Muscle of leg (tissue), 16 donors: ENCODE measurements at places on chromosomes 7 and 10. TPM values are rescaled to one million over a fixed set of nuclear protein-coding genes. Genes with fewer than 3 reads are reported as not detected.

SLC16A12 gene
- total RNA-seq, result 1.2 TPM

SGCE gene
- 150 TPM for total RNA-seq

PLEKHS1 gene
- 0.04 TPM for total RNA-seq

PTPRN2 gene
- 1.4 TPM for total RNA-seq

PIP gene
- not detected for total RNA-seq

PTN gene
- 73.8 TPM for total RNA-seq

UFSP1 gene
- 3.1 TPM for total RNA-seq

WEE2 gene
- 0.09 TPM for total RNA-seq

RELN gene
- total RNA-seq, result 9.3 TPM

- peaks cover 24% of the 10 kb centered on the region for H3K4me1 ChIP-seq
- H3K4me3 ChIP-seq, result no peak overlapping the region
- DNase-seq, result peak; percentile 90
- no peaks in the 10 kb centered on the region for H3K27me3 ChIP-seq
Observed at GRCh38 chr10:126101736-126102135, 205.4 kb downstream of the FANK1 start.

DNA sequence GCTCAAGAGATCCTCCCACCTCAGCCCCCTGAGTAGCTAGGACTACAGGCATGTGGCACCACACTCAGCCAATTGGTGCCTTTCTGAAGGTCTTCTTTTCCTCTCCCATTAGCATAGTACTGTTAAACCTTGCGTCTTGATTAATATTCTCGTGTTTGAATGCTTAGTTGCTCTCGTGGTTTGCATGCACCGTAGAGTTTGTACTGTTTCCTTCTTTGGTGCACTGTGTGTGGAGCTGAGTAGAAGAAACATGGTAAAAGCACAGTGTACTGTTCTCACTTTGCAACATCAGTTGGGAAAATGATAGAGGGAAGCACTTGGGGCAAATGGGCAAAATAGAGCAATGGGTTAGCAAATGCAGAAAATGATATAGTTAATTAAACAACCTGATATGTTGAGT, 27.6 kb upstream of the RPA3 start:
- H3K4me3 ChIP-seq, result no peak overlapping the region
- H3K27me3 ChIP-seq, result no peaks in the 10 kb centered on the region
- H3K36me3 ChIP-seq, result no peaks in the 10 kb centered on the region
- H3K27ac ChIP-seq, result no peak overlapping the region

DNA sequence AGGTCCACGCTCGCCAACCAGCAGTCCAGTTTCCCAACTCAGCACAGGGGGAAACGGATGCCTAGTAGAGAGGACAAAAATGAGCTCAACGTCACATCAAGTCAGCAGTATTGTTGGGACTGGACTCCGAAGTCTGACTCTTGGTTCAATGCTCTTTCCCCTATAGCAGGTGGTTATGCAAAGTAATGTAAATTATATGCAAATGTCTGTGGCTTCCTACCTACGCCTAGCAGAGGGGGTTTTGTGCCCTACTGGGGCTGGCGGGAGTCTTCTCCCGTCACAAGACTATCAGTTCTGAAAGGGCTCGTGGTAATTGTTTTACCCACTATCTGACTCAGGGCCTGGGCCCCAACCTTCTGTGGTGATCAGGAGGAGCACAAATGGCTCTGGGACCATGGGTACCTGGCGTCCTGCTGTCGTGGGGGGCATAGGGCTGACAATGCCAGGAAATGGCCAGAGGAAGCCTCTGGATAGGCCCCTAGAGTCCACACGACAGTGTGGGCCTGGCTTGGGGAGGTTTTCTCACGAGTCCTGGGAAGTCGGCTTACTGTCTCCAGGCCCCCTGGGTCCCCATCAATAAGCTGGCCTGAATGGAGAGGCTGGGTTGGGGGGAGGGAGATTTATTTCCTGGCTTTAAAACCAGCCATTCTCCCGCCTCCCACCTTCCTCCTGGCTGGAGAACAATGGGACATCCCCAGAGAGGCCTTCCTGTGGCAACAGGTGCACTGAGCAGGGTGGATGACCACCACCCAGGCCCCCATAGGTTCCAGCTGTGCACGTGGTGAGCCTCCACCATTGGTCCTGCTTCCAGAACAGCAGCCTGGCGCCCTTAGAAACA, 41.8 kb downstream of the UNC5B start:
- H3K36me3 ChIP-seq, result no peaks in the 10 kb centered on the region
- no peak overlapping the region for H3K4me3 ChIP-seq
- peaks cover 40% of the 10 kb centered on the region for H3K4me1 ChIP-seq
- H3K27ac ChIP-seq, result peak overlapping the region; percentile 71

DNA sequence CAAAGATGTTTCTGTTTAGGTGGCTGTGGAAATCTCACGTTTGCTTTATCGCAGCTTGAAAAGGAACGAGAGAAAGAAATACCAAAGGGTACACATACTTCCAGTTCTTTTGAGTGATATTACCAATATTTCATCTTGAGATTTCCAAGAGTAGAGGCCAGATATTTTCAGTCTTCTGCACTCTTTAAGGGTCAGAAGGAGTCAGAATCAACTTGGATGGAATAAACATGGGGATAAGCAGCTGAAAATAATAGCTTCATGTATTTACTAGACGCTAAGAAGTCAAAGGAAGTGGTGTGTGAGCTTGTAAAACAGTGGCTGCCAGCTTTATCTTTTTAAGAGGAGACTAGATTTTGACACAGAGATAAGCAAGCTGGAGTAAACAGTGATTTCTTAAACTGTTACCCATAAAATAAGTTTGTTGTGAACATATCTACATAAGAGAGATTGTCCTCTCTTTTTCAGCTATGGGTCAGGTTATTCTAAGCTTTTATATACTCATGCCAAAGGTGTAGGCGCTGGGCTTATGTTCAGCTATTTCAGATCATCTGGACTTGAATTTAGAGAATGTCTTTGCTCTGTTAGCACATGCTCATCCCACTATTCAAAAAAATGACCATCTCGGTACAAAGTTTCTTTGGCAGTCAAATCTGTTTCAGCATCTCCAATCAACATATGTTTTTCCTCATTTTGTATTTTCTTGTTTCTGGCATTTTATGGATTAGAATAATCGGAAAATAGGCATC, 170.8 kb upstream of the TCF7L2 start:
- peaks cover 26% of the 10 kb centered on the region for H3K4me1 ChIP-seq
- H3K27me3 ChIP-seq, result no peaks in the 10 kb centered on the region
- no peaks in the 10 kb centered on the region for H3K36me3 ChIP-seq
- H3K4me3 ChIP-seq, result no peak overlapping the region
- DNase-seq, result peak; percentile 65
- no peak overlapping the region for H3K27ac ChIP-seq

DNA sequence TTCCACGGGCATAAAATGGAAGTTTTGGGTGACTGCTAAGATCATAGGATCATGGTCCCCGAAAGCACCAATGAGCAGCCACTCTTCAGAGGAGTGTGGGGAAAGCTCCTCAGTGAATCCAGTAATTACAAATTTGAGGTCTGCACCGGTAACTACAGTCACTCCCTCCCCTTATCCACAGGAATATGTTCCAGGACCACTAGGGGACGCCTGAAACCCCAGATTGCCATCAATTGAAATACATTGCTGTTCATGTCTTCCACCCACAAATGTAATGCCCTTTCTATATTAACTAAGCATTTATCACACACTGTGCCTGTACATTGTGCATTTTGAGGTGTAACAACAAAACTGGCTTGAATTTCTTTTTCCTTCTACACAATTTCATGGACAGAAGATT, 447.9 kb upstream of the PFKP start:
- H3K27me3 ChIP-seq, result no peaks in the 10 kb centered on the region
- H3K36me3 ChIP-seq, result no peaks in the 10 kb centered on the region
- H3K4me1 ChIP-seq, result no peaks in the 10 kb centered on the region
- no peak overlapping the region for H3K27ac ChIP-seq
- no peak overlapping the region for H3K4me3 ChIP-seq
- DNase-seq, result peak; percentile 60

- H3K36me3 ChIP-seq, result no peaks in the 10 kb centered on the region
- H3K27me3 ChIP-seq, result no peaks in the 10 kb centered on the region
- no peak overlapping the region for H3K4me3 ChIP-seq
- H3K27ac ChIP-seq, result no peak overlapping the region
- DNase-seq, result no peak
Observed at GRCh38 chr7:142759433-142759832, 10.2 kb downstream of the PRSS1 start.

DNA sequence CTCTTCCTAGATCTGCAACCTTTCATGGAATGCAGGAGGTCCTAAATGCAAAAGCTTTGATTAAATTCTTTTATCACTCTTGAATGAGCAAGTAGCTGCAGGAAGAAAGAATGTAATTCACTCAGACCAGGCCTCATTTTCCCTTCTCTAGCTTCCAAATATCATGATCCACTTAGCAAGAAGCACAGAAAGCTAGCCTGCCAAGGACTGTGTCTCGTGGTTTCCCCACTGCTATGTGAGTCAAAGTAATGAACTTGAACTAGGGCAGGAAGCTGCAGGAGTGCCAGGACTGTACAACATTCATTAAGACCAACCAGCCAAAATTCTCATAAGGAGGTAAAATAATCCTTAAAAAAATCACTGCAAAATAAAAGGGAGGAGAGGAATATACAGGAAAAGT, 379.2 kb downstream of the CALN1 start:
- H3K4me1 ChIP-seq, result no peaks in the 10 kb centered on the region
- H3K4me3 ChIP-seq, result no peak overlapping the region
- H3K27me3 ChIP-seq, result no peaks in the 10 kb centered on the region
- peak; percentile 74 for DNase-seq
- no peaks in the 10 kb centered on the region for H3K36me3 ChIP-seq

- peaks cover 32% of the 10 kb centered on the region for H3K4me1 ChIP-seq
- H3K27ac ChIP-seq, result no peak overlapping the region
- H3K4me3 ChIP-seq, result peak overlapping the region; percentile 9
- peak; percentile 66 for DNase-seq
- no peaks in the 10 kb centered on the region for H3K27me3 ChIP-seq
Observed at GRCh38 chr7:36155811-36156361, 2.8 kb downstream of the EEPD1 start.

GRCh38 chr10:117590101-117590875, 47.7 kb downstream of the EMX2 start:
- no peaks in the 10 kb centered on the region for H3K36me3 ChIP-seq
- DNase-seq, result no peak
- no peak overlapping the region for H3K27ac ChIP-seq

GRCh38 chr7:128909625-128910568, 612 bp downstream of the KCP start:
- peak overlapping the region; percentile 28 for H3K4me3 ChIP-seq
- no peaks in the 10 kb centered on the region for H3K36me3 ChIP-seq
- peak; percentile 31 for DNase-seq

- H3K36me3 ChIP-seq, result peaks cover 67% of the 10 kb centered on the region
- no peaks in the 10 kb centered on the region for H3K27me3 ChIP-seq
- no peak for DNase-seq
Observed at GRCh38 chr10:73756183-73756582, 12.0 kb downstream of the SEC24C start.

GRCh38 chr10:118506671-118507590, 88.5 kb downstream of the PRLHR start:
- H3K27me3 ChIP-seq, result no peaks in the 10 kb centered on the region
- H3K4me1 ChIP-seq, result no peaks in the 10 kb centered on the region
- no peak for DNase-seq
- no peak overlapping the region for H3K4me3 ChIP-seq
- H3K27ac ChIP-seq, result no peak overlapping the region

DNA sequence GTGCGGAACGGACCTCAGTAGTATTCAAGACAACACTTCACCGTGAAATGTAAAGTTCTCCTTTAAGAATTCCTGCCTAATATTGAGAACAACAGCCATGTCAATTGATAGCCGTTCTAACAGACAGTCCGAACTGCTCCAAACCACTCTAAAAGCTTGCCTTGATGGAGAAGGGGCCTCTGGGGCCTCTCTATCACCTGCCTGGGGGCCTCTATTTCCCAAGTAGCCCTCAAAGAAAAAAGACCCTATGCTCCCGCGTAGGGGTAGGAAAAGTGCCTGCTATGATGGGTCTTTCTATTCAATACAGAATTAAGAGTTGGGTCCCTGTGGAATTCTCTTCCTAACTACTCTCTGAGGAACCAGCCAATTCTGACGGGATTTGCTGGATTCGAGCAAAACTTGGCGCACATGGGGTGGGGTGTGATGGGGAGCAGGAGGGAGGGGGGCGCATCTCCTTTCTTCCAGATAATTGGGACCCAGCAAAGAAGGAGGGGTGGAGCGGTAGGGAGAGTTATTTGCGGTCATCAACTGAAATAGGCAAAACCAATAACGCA, 8.3 kb upstream of the DLX6 start:
- peaks cover 6% of the 10 kb centered on the region for H3K4me1 ChIP-seq
- no peak overlapping the region for H3K27ac ChIP-seq
- no peak overlapping the region for H3K4me3 ChIP-seq
- no peak for DNase-seq

DNA sequence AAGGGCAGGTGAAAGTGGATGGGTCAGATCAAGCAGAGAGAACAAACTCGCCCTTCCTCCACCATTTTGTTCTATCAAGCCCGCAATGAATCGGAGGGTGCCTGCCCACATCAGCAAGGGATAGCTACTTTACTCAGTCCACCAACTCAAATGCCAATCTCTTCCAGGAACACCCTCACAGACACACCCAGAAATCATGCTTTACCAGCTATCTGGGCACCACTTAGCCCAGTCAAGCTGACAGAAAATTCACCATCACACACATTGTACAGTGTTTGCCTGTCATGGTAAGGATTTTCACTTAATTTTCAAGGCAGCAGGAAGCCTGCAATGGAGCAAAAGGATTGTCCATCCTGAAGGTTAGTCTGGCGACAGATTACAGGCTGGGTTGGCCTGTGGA, 75.2 kb downstream of the FAM107B start:
- H3K27me3 ChIP-seq, result no peaks in the 10 kb centered on the region
- no peak for DNase-seq
- peaks cover 2% of the 10 kb centered on the region for H3K4me1 ChIP-seq
- H3K27ac ChIP-seq, result no peak overlapping the region
- no peaks in the 10 kb centered on the region for H3K36me3 ChIP-seq

DNA sequence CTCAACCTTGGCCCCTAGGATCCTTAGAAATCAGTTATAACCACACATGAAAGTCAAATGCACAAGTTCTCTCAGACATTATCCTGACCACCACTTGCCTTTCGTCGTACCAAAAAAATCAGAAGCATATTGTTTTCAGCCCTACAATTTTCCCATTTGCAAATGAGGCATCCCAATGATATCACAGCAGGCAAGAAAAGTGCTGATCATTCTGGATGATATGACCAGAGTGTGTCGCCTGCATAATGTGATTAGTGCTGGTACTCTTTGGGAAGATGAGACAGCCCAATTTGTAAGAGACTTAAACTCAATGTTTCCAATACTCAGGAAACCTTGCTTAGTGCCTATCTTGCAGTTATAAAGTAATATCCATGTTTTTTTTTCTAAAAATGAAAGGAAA, 168.0 kb downstream of the SORCS1 start:
- DNase-seq, result no peak
- no peak overlapping the region for H3K4me3 ChIP-seq
- no peaks in the 10 kb centered on the region for H3K4me1 ChIP-seq
- no peaks in the 10 kb centered on the region for H3K36me3 ChIP-seq
- H3K27ac ChIP-seq, result no peak overlapping the region
- no peaks in the 10 kb centered on the region for H3K27me3 ChIP-seq

DNA sequence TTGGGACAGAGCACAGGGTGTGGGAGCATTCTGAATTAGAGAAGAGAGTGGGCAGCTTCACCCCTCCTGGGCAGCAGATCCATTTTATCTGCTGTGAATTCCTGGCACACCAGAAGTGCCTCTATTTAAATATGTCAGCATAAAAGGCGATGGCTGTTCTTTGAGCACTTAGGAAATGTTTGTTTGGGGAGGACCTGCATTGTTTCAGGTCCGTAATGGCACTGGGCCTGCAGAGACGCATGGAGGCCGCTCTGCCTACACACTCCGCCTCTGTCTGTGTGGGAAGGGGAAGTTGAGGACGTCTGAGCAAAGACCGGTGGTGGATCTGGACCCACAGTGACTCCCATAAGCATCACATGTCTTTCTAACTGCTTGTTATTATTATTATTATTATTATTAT, 253.2 kb downstream of the CAMK1D start:
- peaks cover 22% of the 10 kb centered on the region for H3K4me1 ChIP-seq
- no peaks in the 10 kb centered on the region for H3K36me3 ChIP-seq
